ENCODE measurements at places on chromosomes 13 and 19.
A peak's percentile ranks its signal among the peaks of the same experiment; 100 is the strongest.

DNA sequence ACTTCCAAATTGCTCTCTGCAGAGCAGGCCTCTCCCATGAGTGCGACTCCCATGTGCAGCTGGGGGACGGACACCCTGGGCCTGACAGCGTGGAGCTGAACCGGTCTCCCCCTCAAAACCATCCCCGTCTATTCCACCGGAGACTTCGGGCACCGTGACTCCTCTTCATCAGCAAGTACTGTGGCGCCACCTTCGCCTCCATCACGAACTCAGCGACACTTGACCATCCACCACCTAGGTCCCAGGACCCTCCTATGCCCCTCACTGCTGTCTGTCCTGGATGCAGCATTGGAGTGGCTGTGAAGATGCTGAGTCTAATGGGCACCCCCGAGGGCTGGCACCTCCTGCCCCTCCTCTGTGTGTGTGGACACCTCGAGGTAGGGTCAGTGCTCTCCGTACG lies 20.6 kb downstream of the CILP2 start:
- no peak for DNase-seq

DNA sequence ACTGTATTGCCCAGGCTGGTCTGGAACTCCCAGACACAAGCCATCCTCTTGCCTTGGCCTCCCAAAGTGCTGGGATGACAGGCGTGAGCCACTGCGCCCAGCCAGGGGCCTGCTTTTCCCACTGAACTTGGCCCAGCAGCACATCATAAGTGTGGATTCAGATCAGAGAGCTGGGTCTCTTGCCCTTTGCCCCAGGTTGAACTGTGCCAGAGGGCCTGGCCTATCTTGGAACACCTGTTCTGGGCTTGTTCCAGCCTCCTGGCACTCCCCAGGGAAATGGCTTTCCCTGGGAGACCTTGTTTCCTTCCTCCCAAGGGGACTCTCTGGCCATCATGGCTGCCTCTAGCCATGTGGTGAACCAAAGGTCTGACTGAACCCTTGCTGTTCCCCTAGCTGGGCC lies 3.4 kb downstream of the CC2D1A start:
- DNase-seq, result no peak

- DNase-seq, result no peak
Measured at GRCh38 chr19:51367255-51367564, 1.0 kb upstream of the ETFB start.

DNA sequence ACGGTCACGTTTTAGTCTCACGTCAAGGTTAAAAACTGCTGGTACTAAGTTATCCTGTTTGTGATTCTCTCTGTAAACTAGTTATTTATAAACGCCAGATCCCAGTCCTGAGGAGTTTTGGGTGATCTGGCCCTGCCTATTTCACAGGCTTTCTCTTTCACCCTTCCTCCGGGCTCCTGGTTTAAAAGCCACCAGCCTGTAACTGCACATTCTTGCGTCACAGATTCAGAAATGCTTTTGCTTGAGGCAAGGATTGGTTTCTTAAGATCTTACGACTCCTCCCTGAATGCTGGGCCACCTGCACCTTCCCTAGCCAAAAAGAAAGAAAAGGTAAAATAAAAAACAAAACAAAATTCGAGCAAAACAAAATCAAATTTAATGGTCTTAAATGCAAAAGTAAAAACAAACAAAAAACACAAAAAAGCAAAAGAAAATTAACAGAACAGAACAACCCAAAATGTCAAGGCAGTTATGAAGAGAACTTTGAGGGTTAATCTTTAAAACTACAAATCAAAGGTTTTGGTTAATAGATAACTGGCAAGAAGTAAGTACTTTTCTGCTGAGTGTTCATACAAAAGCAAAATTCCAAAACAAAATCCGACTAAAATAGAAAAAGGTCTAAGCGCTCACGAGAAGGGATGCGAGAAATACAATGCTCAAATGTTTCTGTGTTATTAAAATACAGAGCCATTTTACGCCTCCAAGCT lies 18.6 kb upstream of the TIMM44 start:
- DNase-seq, result no peak

- no peak for DNase-seq
Measured at GRCh38 chr13:80555796-80556678, 215.1 kb upstream of the SPRY2 start.

- DNase-seq, result no peak
Measured at GRCh38 chr19:12450844-12451243, 10.0 kb upstream of the ZNF443 start.

- DNase-seq, result peak; percentile 62
Measured at GRCh38 chr13:66425741-66426140, 804.4 kb downstream of the PCDH9 start.

DNA sequence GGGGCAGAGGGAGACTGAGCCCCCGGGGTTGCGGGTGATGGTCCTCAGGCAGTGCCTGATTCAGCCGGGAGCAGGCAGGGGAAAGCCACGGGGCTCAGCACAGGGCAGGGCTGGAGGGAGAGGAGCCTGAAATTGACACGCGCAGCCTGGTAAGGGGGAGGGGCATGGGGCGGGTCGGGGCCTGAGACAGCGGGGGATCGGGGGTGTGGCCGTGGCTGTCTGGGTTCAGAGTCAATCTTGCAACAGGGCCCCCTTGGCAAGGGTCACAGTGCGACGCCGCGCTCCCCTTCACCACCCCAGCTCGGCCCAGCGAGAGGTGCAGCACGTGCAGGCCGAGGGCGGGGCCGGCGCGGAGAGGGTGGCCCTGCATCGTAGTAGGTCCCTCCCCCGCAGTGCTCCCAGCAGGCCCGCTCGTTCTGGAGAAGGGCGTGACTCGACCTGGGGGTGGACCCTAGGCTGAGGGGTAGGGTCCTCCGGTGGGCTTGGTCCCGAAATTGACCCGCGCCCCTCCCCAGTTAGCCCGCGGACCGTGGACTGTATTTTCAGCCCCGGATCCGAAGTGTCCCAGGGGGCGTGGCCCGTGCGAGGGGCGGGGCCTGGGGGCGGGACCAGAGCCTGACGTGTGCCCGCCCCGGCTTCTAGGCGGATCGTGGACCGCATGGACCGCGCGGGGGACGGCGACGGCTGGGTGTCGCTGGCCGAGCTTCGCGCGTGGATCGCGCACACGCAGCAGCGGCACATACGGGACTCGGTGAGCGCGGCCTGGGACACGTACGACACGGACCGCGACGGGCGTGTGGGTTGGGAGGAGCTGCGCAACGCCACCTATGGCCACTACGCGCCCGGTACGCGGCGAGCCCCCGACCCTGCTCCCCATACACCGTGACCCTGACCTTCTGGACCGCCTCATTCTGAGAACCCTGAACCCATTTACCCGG lies 6.0 kb downstream of the RCN3 start:
- peak; percentile 50 for DNase-seq

DNA sequence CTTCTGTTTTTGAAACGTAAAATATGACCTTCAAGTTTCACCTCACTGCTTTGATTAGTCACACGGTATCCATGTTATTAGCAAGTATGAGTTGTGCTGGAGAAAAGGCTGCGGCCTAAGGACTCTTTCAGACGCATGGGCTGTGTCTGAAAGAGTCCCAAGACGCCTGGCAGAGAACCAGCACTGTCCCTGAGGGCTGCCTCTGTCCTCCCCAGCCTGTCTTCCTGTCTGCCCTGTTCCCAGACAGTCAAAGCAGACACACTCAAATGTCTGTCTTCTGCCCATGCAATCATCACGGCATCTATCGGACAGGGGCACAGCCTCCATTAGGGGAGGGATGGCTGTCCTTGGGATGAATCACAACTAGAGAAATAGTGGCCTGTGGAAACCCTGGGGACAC lies 65.5 kb downstream of the DPY19L3 start:
- no peak for DNase-seq

- no peak for DNase-seq
Measured at GRCh38 chr13:110816500-110816899, 98.4 kb downstream of the ANKRD10 start.

Data from cardiac fibroblast (primary cell).